ENCODE measurements at places on chromosomes 7 and 10.

GRCh38 chr10:62413652-62414051 lies 39.5 kb downstream of the ZNF365 start:
- DNase-seq: no peak

DNA sequence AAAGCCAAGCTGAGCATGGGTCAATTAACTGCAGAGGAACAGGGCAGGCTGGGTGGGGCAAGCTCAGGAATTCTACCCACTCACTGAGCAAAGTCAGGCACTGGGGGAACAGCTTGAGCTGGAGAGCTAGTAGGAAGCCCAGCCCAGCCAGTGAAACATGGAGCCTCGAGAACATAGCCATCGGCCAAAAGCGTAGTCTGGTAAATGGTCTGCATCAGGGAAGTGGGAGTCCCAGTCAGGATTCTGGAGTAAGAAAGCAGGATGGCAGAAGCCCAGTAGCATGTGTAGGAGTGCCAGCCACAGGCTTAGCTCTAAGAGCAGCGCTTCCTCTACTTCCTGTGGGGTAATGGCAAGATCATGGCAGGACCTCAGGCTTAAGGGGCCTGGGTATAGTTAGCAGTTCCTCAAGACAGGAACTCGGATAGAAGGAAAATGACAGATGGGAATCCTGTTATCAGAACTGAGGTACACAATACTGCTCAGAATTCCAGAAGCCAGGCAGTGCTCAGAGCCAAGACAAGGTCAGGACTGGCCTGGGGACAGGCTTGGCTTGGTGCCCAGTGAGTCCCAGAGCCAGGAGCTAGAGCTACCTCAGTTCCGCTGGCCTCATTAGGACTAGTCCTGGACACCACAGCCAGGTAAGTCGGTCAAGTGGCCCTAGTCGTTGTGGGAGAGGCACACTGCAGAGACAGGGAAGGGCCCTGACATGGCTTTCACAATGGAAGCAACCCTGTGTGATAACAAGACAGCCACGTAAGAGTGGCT lies 65.4 kb upstream of the MXI1 start:
- DNase-seq: no peak

- no peak for DNase-seq
Observed at GRCh38 chr7:1810961-1811849, 141.1 kb downstream of the ELFN1 start.

DNA sequence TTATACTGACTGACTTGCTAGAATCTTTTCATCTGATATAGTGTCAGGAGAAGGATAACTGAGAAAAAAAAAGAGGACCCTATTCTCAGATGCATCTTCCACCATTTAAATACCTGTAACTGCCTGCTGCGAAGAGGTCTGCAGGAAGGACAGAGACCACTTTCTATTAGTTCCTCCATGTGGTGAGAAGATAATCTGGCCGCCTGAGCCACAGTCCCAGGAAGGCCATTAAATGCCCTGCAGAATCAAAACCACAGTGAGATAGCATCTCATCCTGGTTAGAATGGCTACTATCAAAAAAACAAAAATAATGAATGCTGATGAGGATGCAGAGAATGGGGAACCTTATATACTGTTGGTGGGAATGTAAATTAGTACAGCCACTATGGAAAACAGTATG lies 19.9 kb upstream of the IFIT1B start:
- DNase-seq: no peak

Data from germinal center (tissue), 1 donor.